Esophagus muscularis mucosa (tissue), 4 donors: ENCODE measurements at places on chromosomes 3 and 15. TPM values are rescaled to one million over a fixed set of nuclear protein-coding genes. Genes with fewer than 3 reads are reported as not detected.

- peak; percentile 80 for DNase-seq
Observed at GRCh38 chr3:134608023-134608770, 42.6 kb downstream of the KY start.

Gene LZTFL1
- 17.9 TPM for total RNA-seq

GRCh38 chr3:106204160-106204868 lies 335.5 kb upstream of the CBLB start:
- no peak for DNase-seq

DNA sequence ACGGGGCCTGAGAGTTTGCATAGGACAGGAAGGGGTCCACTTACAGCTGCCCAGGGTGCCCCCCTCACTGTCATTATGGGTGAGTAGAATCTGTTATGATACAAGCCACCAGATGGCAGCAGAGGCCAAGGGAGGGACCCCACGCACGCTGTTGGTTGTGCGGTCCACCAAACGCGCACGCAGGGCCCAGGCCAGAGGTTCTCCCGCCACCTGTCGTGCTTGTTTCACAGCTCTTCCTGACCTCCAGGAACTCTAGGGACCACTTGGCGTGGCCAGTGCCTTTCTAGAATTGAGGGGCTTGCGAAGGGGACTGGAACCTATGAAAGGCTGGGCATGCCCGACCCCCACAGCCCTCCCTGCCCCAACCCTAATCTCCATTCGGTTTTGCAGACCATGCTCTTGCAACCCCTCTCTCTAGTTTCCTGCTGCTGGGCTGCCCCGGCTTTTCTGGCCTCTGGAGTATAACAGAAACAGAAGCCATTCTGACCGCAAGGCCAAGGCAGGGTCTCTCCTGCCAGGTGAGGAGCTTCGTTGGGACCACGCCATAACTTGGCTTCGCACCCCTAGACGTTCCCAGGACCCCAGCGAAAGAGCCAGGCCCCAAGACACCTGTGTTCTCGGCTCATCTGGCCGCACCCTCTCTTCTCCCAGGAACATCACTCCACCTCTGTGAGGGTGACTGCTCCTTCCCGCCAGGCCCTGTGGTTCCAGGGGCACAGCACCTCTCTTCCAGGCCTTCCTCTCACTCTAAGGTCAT lies 46.0 kb downstream of the ALDH1L1 start:
- DNase-seq: peak; percentile 92

- no peak for DNase-seq
Observed at GRCh38 chr3:49805897-49806701, 3.0 kb downstream of the INKA1 start.

DNA sequence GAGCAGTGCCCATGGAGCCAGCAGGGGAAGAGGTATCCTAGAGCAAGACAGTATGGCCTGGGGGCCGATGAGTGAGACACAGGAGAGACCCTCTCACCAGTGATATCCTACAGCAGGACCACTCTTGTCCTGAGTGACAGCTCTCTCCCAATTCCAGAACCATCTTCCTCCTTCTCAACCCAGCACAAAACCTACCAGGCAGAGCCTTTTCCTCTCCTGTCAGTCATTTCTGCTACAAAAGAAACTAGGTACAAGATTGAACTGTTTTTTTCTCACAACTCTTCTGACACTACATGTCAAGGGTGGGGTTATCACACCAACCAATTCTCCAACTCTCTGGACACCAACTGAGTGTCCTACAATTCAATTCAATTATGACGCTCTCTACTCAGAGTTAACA lies 506.6 kb downstream of the EPHB1 start:
- DNase-seq: no peak

DNA sequence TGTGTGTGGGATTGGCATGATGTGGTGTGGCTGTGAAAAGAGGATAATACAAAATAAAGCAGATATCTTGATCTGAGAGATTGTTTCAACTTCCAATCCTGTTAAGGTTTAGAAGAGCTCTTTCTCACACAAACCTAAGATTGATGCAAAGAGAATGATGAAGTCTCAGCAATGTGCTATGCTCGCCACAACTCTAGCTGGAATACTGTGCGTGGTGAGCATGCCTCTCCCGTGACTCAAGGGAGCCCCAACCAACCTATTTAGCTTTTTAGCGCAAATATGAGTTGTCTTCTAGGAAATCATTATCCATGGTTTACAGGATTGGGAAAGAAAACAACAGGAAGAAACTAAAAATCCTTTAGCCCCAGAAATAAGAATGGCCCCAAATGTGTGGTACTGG lies 28.5 kb downstream of the BTLA start:
- no peak for DNase-seq

- no peak for DNase-seq
Observed at GRCh38 chr15:65730549-65731172, 61.4 kb downstream of the DENND4A start.

GRCh38 chr3:30073622-30074021 lies 532.8 kb upstream of the TGFBR2 start:
- DNase-seq: no peak

DNA sequence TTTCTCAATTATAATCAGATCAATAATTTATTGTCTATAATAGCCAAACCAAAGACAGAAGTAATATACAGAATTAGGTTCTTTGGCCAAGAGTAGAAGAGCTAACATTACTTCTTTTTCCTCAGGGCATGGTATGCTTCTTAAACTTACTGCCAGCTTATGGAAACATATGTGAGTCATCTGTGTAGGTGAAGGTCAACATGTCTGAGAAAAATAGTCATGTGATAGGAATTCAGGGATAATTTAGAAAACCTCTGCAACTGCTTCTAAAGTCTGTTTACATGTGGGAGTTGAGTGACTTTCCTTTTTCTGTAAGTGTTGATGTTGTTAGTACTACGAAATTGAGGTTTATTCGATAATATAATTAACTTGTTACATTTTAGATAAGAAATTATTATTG lies 19.2 kb upstream of the MAP6D1 start:
- DNase-seq: no peak

Gene A4GNT
- total RNA-seq: not detected

DNA sequence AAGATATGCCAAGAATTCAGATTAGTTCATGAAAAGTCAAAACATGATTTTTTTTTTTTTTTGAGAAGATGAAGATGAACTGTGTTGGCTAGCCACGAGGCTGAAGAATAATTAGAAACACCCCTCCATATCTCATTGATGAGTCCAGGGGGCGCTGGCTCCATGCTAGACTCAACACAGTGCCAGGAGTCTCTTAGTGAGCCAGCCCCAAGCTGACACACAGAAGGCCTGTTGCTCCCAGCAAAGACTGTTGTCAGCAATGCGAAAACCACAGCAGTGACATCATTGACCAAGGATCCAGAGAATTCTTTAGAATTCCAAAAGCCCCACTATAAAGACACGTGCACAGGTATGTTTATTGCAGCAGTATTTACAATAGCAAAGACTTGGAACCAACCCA lies 185.2 kb downstream of the ANXA2 start:
- DNase-seq: no peak

GRCh38 chr3:117141812-117142211 lies 432.2 kb downstream of the TUSC7 start:
- DNase-seq: no peak

GRCh38 chr3:175670557-175670956 lies 811.4 kb downstream of the NAALADL2 start:
- DNase-seq: no peak
